ENCODE measurements at places on chromosomes 13 and 19.

DNA sequence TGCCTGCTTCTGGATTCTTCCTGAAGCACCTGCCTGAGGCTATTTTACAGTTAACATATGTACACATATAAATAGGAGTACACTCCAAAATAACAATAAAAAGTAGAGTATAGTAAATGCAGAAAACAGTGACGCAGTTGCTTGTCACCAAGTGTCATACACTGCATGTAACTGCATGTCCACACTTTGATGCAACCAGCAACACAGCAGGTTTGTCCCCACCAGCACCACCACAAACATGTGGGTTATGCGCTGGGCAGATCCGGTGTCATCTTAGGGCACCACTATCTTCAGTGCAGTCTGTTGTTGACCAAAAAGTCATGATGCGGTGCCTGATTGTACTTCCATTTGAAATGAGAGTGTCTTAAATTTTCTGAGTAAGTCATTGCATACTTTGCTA is 51.3 kb downstream of the COL4A2 start:
- DNase-seq = no peak

DNA sequence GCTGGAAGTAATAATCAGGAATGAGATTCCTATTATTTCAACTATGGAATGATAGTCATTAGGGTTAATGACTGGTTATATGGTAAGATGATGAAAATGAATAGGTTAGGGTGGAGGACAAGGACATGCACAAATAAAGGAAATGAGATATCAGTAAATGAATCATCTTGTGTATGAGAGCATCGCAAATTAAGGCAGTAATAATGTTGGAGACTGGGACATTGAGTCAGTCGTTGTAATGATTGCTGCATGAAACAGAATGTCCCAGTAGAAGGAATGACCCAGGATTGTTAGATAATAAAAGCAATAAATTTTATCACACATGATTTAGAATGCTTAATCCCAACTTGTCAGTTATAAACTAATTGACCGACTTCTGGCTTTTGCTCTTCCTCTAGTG is 1733.7 kb upstream of the PCDH20 start:
- no peak for DNase-seq

DNA sequence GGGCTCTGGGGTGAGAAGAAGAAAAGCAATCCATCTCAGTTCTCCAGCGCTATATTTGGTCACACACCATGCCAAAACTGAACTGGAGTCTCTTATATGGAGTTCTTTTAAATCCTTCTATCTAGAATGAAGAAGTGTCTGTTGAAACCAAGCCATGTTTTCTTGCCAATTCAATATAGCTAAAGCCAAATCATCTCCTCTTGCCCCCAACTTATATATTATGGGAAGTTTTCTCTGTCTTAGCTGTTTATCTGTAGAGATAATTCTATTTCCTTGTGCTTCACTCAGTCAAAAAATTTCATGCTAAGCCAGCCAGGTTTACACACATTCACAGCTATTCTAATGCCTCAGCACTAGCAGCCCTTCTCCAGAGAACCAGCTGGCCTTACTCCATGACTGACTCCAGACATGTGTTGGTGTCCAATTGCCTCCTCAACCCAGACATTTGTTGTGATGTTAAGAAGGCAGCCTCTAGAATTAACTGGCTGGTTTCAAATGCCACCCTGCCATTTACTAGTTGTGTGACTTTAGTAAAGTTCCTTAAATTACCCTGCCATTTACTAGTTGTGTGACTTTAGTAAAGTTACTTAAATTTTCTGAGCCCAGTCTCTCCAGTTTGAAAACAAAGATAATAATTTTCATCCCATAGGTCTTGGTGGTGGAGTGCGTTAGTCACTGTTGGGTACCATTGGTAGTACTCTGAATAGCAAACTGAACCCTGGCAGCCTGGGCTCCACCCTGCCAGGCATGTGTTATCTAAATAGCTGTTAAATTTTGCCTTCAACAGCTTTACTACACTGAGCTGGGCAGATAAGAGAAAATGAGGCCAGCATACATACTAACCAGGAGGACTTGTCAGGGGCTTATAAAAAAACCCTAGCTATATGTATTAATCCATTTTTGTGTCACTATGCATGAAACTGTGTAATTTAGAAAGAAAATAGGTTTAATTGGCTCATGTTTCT is 525.1 kb downstream of the LMO7 start:
- DNase-seq = peak; percentile 17

DNA sequence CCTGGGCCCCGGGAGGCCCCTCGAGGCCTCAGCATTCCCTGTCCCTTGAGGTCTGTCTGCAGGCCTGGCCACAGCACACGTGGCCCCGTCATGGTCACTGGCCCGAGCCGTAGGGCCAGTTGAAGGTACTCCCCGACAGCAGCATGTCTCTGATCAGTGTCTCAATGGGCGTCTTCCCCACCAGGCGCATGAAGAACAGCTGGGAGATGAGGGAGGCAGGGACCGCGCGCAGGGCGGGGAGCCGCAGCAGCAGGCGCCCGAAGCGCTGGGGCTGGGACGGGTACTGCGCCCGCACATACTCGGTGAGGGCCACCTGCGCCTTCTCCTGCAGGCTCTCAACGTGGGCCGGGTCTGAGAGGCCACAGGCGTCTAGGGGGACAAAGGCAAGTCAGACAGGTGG is 6.2 kb downstream of the OCEL1 start:
- no peak for DNase-seq

DNA sequence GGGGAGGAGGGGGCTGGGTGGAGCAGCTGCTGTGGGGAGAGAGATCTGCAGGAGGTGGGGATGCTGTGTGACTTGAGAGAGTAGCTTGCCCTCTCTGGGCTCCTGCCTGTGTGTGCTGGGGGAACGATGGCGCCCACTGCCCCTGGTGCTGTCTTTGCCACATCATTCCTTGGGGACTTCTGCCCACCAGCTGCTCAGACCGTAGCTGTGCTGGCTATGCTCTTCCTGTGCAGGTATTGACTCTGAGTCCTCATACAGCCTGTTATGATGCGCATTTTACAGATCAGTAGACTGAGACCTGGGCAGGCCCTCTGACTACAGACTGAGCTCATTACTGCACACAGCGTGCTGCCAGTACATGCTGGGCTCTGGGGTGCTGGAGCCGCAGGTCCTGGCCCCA is 51.1 kb downstream of the DNM2 start:
- DNase-seq = no peak

DNA sequence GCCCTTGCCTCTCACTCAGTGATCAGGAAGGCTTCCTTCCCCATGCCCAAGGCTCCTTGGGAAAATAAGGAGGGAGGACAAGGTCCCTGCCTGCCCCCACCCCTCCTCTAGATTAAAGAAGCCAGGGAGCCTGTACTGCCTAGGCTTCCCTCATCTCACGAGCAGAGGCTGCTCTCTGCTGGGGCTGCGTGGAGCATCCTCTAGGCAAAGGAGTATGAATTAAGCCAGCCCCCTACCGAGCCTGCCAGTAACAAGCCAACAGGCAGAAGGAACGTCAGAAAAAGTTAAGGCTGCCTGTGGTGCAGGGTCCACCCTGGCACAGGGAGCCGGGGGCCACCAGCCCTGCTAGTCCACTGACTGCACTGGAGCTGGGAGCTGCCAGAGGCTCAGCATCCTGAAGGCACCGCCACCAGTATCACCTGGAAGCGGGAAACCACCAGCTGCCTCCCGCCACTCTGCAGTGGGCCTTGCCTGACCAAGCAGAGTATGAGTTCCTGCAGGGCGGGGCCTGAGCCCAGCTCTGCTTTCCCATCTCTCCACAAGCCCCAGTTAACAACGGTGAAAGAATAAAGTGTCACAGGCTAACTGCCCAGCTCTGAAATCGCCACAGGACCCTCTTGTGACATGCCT is 6.8 kb downstream of the NAPA start:
- no peak for DNase-seq

DNA sequence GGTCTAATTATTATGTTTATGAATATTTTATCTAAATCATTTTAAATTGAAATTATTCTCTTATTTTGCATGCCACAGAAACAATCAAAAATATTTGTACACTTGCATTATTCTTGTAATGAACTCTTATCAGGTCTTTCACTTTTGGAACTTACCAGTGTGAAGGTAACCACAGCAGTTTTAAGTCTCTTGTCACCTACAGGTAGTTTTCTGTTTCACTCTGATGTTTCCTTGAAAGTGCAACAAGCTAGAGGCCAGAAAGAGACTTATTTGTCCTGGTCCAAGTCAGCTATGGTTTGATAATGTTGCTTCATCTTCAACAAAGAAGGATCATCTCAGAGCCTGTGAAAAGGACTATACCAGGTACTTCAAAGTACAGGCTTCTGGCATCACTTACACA is 133.4 kb upstream of the NBEA start:
- DNase-seq = no peak

DNA sequence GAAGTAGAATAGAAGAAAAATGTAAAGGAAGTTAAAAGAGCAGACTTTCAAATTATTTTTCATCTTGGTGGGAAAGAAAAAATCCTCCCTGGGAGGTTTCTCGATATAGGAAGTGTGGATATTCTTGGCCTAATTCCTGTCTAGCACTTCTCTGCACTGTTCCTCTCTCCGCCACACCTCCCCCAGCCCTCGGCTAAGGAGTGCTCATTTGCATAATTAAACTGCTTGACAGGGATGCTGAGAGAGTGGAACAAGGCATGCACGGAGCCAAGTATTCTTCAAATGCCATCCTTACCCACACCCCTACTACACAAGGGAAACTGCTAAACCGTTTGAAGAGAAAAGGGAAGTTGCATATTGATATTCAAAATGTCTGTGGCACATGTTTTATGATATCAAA is 511.0 kb upstream of the HTR2A start:
- DNase-seq = no peak

GRCh38 chr13:50444726-50445125 is 398.8 kb downstream of the DLEU7 start:
- no peak for DNase-seq

- no peak for DNase-seq
Observed at GRCh38 chr19:35868172-35868822, at the start of gene APLP1. Gene APLP1, plus strand, starts transcription at chr19:35868574. Its CDS starts 63 bp downstream, at chr19:35868637.

- DNase-seq = peak; percentile 46
Observed at GRCh38 chr19:7500811-7501450, 12.1 kb upstream of the PEX11G start.

DNA sequence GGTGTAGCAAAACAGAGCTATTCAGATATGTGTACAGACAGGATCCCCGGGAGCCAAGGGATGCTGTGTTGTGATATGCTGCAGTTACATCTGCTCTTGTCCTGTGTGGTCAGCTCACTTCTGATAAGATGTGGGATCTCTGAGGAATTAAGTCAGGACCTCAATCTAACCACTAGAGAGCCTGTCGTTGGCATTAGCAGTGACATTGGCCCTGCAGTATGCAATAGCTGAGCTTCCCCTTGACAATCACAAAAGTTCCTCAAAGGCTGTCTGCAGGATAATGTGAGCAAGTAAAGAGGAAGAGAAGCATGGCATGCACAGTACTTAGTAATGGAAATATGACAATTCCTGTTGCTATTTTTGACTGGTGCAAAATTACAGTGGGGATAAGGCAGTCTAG is 203.4 kb upstream of the MIR17HG start:
- no peak for DNase-seq

- DNase-seq = no peak
Observed at GRCh38 chr19:1576242-1577089, 8.3 kb upstream of the MEX3D start.

DNA sequence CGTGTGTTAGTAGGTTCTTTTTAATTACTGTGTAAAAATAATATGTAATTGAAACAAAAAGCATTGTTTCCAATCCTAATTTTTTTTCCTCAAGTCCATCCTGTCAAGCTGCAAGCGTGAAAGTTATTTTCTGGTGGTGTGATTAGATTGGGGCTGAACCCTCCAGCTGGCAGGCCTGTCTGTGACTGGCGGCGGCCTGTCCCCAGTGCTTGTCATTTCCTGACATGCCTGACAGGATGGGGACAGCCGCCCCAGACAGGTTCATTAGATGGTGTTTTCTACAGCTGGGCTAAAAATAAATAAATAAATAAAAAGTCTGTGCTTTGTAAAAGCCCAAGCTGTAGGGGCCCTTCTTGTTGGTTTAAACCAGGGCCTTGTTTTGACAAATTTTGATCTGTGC is 53.7 kb upstream of the MAB21L1 start:
- DNase-seq = no peak

GRCh38 chr19:50277966-50278580 is 51.1 kb downstream of the KCNC3 start:
- DNase-seq = no peak

- no peak for DNase-seq
Observed at GRCh38 chr19:38394488-38394887, 6.0 kb downstream of the SPRED3 start.

GRCh38 chr19:5269926-5270325 is 70.7 kb downstream of the PTPRS start:
- DNase-seq = no peak

DNA sequence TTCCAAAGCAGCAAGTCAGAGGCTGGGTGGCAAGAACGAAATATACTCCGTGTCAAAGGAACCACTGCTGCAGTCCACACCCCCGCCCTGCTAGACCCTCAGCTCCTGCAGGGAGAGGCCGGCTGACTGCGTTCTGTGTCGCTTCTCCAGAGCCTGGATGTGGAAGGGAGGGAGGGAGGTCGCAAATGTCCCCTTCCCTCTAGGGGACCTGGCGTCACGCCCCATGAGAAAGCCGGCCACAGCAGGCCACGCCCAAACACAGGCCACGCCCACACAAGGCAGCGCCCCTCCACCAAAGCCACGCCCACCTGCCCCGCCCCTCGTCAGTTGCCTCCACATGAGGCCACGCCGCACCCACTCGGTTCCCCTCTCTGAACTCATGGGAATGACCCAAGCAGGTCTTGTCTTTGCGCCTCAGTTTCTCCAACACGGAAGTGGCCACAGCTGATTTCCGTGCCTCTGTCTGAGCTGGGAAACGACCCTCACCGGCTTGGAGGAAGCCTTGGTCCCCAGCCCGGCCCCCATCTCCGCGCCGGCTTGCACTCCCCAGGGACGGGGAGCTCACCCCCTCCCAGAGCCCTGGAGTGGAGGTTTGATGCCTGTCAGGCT is 38.4 kb upstream of the TCF3 start:
- DNase-seq = no peak

DNA sequence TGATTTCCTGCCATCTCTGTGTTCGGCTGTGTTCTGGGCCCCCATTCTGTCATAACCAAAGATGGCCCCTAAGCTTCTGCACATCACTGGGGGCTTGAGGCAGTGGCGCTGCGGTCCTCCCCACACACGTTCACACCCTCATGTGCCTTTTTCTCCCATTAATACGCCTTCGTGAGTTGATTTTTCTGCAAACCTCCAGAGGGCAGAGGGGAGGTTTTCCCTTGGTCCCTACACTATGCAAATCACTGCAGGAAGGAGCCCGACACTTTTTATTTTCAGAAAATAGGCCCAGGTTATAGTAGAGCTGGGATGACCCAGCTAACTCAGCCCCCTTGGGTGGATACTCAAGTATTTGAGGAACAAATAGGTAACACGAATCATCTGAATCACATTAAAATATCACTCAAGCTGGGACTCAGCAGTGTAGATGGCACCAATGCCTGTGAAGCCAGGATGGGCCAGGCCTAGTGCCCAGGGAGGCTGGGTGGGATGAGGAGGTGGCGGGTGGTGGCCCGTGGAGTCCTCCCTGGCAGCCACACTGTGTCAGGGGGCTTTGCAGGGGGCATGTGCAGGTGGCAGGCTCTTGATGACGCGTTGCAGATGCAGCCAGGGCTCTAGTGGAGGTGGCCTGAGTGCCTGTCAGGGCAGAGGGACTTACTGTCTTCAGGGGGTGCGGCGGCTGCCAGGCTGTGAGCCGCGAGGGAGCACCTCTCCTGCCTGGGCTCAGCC is 234.3 kb downstream of the TEX29 start:
- no peak for DNase-seq
